ENCODE measurements at places on chromosomes 12 and 14. TPM values are rescaled to one million over a fixed set of nuclear protein-coding genes. Genes with fewer than 3 reads are reported as not detected.

SMOC1 gene
- 8.0 TPM for total RNA-seq

BATF gene
- total RNA-seq: 5.1 TPM

DAO gene
- total RNA-seq: not detected

SERPINA5 gene
- total RNA-seq: 0.63 TPM

SLC39A5 gene
- total RNA-seq: not detected

KIF26A gene
- total RNA-seq: 8.5 TPM

ACVRL1 gene
- total RNA-seq: 47.9 TPM

IL31 gene
- total RNA-seq: not detected

REP15 gene
- total RNA-seq: 0.95 TPM

NUAK1 gene
- total RNA-seq: 18.7 TPM

ITGA7 gene
- total RNA-seq: 36.0 TPM

MMAB gene
- 15.9 TPM for total RNA-seq

KLHL33 gene
- total RNA-seq: 0.69 TPM

RTN1 gene
- total RNA-seq: 13.9 TPM

CLEC4C gene
- not detected for total RNA-seq

- no peak for DNase-seq
Measured at GRCh38 chr14:30560581-30560980, 1.6 kb downstream of the G2E3 start.

GRCh38 chr14:89892953-89893352 lies 61.6 kb downstream of the EFCAB11 start:
- no peak for DNase-seq

GRCh38 chr12:119624966-119625365 lies 31.4 kb downstream of the TMEM233 start:
- DNase-seq: no peak

DNA sequence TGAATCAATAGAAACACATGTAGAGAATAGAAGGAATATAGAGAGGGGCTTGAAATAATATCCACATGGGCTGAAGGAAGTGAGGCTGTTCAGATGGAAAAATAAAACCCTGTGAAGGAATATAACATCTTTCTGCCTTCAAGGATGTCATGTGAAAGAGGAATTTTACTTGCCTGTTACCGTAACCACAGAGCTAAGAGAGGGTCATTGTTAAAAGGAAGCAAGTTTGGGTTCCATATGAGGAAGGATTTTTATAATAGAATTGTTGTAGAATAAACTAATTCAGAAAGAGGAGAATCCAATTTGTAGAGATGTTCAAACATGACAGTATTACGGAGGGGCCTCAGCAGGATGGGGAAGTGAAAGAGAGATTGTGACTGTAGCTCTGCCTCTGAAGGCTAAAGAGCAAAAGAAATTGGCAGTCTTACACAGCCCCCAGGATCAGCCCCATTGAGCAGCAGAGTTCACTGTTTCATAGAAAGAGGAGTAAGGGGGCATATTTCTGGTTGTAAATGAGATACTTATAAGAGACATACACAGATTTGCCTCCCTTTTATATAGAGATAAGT lies 41.8 kb upstream of the PTPRR start:
- DNase-seq: no peak

- DNase-seq: no peak
Measured at GRCh38 chr12:68675101-68675842, 11.5 kb upstream of the NUP107 start.

- DNase-seq: no peak
Measured at GRCh38 chr12:94957006-94957405, 46.5 kb downstream of the NDUFA12 start.

GRCh38 chr12:128266541-128267130 lies 334 bp upstream of the TMEM132C start:
- DNase-seq: no peak

DNA sequence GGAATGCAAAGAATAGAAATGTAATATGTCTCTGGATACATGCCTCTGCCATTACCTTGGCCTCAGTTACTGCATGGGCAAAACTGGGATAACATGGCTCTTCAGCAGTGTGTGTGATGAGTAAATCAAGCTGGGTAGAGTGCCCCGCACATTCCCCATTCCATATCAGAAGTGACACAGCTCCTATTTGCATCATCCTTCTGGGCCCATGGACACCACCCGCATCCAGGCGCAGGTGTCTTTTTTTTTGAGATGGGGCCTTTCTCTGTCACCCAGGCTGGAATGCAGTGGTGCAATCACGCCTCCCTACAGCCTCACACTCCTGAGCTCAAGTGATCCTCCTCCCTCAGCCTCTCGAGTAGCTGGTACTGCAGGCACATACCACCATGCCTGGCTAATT lies 31.6 kb downstream of the KRT76 start:
- no peak for DNase-seq

- DNase-seq: no peak
Measured at GRCh38 chr14:97443412-97443811, 646.2 kb downstream of the VRK1 start.

DNA sequence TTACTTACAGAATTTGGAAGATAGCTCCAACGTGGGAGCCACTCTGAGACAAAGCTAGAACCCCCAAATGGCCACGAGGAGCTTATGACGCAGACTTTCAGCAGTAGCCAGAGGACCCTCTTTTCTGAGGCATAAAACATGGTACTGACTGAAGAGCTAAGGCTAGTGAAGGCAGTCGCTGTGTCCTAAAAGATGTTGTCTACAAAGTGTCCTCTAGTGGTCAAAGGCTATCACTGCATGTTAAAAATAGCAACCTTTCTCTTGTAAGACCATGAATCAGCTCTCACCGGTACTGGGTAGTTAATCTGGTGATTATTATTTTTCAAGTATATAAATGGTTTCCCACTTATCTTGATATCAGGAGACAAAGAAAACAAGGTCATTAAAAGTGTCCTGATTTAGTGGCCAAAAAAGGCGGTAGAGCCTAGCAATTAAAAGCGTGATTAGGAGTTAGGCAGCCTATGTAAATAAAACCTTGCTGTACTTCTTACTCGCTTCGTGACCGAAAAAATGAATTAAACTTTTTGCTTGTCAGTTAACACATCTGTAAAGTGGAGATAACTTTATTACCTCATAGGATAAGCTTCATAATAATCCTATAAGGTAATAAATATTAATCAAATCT lies 47.0 kb upstream of the LGR5 start:
- peak; percentile 25 for DNase-seq

- no peak for DNase-seq
Measured at GRCh38 chr14:44462381-44462780, 44.7 kb downstream of the FSCB start.

DNA sequence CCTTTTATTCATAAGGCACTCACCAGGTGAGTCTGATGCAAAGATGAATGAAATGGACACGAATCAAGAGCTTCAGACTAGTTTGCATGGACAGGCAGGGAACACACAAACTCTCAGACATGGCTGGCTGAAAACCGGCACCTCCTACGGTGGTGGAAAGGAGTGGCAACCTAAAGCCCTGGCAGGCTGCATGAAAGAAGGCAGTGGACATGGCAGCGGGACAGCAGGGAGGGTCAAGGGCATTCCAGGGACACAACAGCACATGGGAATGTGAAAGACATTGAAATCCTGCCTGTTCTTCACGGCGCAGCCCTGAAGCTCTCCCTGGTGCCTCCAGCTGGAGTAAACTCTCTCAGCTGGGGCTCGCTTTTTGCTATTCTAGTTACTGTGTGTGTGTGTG lies 16.6 kb upstream of the LRTM2 start:
- no peak for DNase-seq

DNA sequence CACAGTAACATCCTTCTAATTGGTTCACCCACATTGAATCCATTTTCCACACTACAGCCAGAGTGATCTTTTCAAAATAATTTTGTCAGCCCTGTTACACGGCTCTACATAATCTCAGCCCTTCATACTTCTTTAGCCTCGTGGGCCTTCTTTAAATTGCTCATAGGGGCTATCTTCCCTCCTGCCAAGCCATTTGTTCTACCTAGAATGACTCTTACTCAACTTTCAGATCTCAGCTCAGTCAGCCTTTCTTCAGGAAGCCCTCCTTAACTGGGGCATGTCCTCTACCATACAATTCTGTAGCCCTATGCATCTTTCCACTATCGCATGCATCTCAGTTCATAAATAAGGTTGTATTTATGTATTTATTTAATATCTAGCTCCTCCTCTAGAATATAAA lies 39.7 kb downstream of the CEP128 start:
- DNase-seq: no peak

DNA sequence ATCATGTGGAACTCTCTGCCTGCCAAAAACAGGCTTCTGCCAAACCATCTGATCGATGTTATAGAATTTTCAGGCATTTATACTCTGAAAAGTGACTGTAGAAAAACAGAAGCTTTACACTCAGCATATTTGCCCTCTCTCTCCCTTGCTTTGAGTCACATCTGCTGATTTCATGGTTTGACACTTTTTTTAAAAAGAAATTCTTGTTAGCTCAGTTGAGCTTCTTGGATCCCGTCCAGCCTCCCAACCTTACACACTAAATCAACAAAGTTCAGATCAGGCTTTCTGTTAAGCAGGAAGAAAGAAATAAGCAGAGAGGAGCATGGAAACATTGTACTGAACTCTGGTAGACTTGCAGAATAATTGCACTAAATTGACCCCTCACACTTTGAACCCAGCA lies 193.6 kb upstream of the SEL1L start:
- DNase-seq: peak; percentile 6

DNA sequence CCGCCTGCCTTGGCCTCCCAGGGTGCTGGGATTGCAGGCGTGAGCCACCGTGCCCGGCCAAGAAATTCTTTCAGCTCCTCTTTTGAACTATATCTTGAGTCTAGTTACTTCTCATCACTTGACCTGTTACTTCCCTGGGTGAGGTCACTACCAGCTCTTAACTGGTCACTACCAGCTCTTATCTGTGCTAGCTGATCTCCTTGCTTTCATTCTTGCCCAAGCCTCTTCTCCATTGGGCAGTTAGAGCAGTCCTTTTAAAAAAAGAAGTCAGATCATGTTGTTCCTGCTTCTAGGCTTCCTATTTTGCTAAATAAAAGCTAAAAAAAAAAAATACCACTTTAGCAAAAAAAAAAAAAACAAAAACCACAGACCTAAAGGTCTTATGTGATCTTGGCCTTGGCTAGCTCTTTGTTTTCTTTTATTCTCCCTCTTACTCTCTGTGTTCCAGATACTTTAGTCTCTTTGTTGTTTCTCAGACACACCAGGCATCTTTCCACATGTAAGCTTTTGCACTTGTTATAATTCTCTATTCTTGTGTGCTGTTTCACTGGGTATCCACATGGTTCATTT lies 63.5 kb downstream of the RAD51B start:
- DNase-seq: no peak

GRCh38 chr14:59313144-59313651 lies 124.7 kb downstream of the DAAM1 start:
- no peak for DNase-seq

DNA sequence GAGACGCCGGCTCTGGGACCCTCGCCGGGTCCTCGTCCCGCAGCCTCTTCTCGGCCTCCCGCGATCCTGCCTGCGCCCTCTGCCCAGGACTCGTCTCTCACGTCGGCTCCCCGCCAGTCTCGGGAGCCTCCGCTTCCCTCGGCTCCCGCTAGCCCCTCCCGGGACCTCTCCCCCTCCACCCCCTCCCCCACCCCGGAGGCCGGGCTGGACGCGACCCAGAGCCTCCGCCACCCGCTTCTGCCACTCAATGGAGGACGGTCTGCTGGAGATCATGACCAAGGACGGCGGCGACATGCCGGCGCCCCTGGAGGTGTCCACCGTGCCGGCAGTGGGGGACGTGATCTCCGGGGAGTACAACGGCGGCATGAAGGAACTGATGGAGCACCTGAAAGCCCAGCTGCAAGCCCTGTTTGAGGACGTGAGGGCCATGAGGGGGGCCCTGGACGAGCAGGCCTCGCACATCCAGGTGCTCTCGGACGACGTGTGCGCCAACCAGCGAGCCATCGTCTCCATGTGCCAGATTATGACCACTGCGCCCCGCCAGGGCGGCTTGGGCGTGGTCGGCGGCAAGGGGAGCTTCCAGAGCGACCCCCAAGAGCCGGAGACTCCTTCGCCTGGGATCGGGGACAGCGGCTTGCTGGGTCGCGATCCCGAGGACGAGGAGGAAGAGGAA lies 568 bp downstream of the CCDC184 start:
- DNase-seq: no peak

- DNase-seq: no peak
Measured at GRCh38 chr12:68750506-68750905, 4.5 kb downstream of the SLC35E3 start.

GRCh38 chr12:121590476-121591143 lies 9.8 kb upstream of the KDM2B start:
- no peak for DNase-seq

GRCh38 chr12:105944628-105945027 lies 194.1 kb downstream of the NUAK1 start:
- DNase-seq: no peak

- no peak for DNase-seq
Measured at GRCh38 chr14:72629534-72629933, 264.4 kb downstream of the DPF3 start.

DNA sequence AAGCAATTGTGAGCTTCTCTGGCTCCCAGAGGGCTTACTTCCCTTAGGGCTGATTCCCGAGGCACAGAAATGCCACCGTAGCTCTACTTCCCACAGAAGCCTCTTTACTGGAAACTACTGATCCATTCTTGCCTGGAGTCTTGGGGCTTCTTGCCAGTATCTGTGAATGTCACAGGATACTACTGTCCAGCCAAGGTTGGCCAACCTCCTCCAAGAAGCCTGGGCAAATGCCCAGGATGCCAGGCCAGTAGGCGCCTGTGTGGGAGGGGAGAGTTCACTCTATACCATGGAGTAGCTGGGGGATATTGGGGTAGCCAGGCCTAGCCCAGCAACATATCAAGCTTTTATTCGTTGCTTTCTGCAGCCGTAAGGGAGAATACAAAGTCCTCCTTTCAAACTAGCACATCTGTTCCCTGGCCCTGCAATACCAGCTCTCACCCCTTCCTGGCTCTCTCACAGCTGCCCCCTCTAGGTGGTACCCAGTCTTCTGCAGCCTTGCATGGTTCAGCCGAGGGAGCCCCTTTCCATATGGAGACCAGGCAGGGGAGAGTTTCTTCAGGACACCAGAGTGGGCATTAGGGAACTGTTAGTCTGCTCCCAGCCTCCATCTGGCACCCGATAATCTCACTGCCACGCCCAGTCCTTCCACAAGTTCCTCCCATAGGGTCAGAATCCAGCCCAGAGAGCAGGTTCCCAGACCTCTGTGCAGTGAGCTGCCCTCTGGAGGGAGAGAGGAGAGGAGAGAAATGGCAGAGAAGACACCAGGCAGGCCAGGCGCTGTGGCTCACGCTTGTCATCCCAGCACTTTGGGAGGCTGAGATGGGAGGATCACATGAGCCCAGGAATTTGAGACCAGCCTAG lies 24.3 kb upstream of the PLEK2 start:
- no peak for DNase-seq

- no peak for DNase-seq
Measured at GRCh38 chr14:66746316-66747006, 238.5 kb downstream of the GPHN start.

DNA sequence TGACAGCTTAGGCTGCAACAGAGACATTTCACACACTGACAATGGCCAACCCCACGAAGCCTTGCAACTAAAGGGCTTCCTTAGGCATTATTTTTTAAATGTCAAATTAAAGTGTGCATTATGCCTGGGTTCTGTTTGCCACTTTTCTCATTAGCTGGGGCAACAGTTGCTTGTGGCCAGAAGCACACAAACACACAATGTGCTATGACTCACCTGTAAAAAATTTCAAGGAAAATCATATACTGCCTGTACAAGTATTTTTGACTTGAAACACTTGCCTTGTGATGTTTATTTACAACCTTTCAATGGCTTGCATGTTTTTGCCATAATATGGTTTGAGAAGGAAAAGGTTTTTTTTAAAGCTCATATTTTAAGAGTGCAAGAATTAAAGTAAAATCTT lies 1.9 kb downstream of the NTN4 start:
- DNase-seq: no peak
